ENCODE measurements at places on chromosomes 2 and 18. TPM values are rescaled to one million over a fixed set of nuclear protein-coding genes. Genes with fewer than 3 reads are reported as not detected.

- DNase-seq: no peak
Observed at GRCh38 chr18:55179835-55180234, 220.6 kb upstream of the CCDC68 start.

- no peak for DNase-seq
Observed at GRCh38 chr2:159944874-159945273, 117.5 kb downstream of the PLA2R1 start.

Gene IL37
- not detected for total RNA-seq

Gene ATP5MC3
- 113 TPM for total RNA-seq

- no peak for DNase-seq
Observed at GRCh38 chr2:59266453-59266852, 1025.3 kb upstream of the FANCL start.

- no peak for DNase-seq
Observed at GRCh38 chr2:5898667-5899066, 206.5 kb downstream of the SOX11 start.

DNA sequence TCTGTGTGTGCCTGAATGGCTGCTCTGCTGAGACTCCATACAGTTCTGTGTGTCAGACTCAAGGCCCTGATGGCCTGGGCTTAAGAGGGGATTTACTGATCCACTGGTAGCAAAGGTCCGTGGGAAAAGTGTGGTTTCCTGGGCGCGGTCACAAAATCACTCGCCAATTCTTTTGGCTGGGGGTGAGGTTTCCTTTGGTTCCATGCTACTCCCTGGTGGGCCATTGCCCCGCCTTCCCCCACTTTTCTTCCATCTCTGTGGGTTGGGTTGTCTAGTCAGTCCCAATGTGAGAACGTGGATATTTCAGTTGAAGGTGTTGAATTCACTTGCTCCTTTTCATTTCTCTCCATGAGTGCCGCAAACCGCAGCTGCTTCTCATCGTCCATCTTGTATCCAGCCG lies 162.7 kb upstream of the NRXN1 start:
- no peak for DNase-seq
